ENCODE measurements at places on chromosomes 5 and 9. TPM values are rescaled to one million over a fixed set of nuclear protein-coding genes. Genes with fewer than 3 reads are reported as not detected.

ADAM19 gene
- total RNA-seq, result 29.0 TPM

NSD1 gene
- total RNA-seq, result 101 TPM

SLC35D2 gene
- total RNA-seq, result 16.2 TPM

CDH9 gene
- total RNA-seq, result not detected

MARCHF3 gene
- 2.4 TPM for total RNA-seq

PCDHGA7 gene
- 0.26 TPM for total RNA-seq

VCAN gene
- total RNA-seq, result 0.44 TPM

CCDC192 gene
- total RNA-seq, result not detected

SHC3 gene
- total RNA-seq, result not detected

PCDHGB4 gene
- not detected for total RNA-seq

SLC30A5 gene
- total RNA-seq, result 34.3 TPM

CIZ1 gene
- total RNA-seq, result 149 TPM

IL3 gene
- total RNA-seq, result not detected

PDZD2 gene
- total RNA-seq, result 0.22 TPM

GRCh38 chr9:5650356-5651105 is 21.6 kb downstream of the RIC1 start:
- no peak for DNase-seq

- DNase-seq, result no peak
Observed at GRCh38 chr5:7053125-7053524, 339.9 kb downstream of the TENT4A start.

- DNase-seq, result peak; percentile 60
Observed at GRCh38 chr5:157148734-157149615, 6.3 kb upstream of the MED7 start.

- DNase-seq, result no peak
Observed at GRCh38 chr9:4973246-4973645, 11.8 kb upstream of the JAK2 start.

GRCh38 chr5:10333154-10334006 is 20.1 kb upstream of the MARCHF6 start:
- DNase-seq, result peak; percentile 39

- no peak for DNase-seq
Observed at GRCh38 chr5:73093943-73094342, 26.4 kb upstream of the TMEM171 start.

- DNase-seq, result no peak
Observed at GRCh38 chr9:131483319-131484050, 19.2 kb upstream of the POMT1 start.

DNA sequence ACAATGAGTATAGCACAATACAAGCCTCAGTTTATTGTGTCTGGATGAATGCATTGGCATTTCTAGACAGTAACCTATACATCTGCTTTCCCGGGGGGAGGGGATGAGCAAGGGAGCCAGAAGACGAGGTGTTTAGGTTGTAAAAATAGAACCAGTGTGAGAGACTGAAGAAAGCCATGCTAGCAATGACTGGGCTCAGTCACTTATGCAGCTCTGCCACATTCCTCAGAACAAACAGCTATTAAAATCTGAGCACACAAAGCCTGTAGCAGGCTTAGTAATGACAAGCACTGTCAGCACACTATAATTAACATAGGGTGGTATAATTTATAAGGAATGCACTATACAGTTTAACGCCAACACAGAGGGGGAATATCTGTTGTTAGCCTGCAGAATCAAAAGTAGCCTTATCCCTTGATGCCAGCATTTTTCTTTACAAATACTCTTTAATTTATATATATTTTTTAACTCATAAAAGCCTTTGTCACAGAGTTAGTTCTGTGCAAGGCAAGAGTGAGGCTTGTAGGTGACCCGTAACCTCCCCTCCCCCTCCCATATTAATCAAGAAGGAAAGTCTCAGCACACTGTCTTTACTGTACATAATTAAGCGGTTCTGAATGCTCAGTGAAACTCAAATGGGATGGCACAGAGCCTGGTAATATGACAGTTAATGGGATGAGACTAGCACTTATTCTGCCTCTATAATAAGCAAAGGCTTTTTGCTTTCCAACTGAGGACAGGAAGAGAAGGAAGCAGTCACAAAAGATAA is 295.4 kb downstream of the CSNK1G3 start:
- no peak for DNase-seq

- no peak for DNase-seq
Observed at GRCh38 chr5:35194635-35195471, 35.4 kb downstream of the PRLR start.

DNA sequence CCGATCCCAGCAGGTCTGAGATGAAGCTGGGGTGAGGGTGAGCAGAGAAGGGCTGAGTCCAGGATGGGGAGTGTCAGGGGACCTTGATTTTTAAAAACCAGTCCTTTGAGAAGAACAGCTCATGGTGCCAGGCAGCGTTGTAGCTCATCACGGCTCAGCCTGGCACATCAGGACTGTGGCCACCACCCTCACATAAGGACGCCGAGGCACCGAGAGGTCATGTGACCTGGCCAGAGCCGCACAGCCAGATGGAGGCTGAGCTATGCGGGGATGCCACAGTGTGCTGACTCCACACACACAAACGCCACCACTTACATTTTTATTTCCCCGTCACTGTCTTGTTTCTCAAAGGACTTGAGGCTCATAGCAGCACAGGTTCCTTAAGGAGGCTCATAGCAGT is 32.9 kb upstream of the CEP72 start:
- no peak for DNase-seq

DNA sequence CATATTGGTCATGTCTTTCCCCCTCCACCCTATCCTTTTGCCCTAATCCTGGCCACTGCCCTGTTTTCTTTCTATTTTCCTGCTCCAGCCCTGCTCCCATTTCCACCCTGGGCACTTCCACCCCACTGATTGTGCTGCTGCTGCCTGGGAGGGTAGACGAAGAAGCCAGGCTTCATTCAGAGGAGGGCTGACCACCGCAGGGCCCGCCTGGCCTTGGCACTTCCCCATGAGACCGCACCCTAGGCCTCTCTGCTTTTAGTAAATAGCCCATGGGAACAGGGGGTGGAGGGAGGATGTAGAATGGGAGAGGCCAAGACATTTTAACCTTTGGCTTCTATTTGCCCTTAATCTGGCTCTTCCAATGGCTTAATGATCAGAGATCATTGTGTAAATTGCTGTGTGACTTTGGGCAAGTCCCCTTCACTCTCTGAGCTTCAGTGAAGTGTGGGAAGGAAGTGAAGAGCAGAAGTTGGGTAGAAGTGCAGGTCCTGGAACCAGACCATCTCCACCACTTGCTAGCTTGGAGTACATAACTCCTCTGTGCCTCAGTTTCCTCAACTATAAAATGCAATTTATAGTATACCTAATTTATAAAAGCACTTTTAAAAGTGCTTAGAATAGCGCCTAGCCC is 13.6 kb upstream of the GPX3 start:
- DNase-seq, result no peak

- no peak for DNase-seq
Observed at GRCh38 chr9:85715587-85715986, 26.2 kb downstream of the AGTPBP1 start.

- no peak for DNase-seq
Observed at GRCh38 chr9:4859035-4859434, 66.3 kb downstream of the RCL1 start.

- DNase-seq, result no peak
Observed at GRCh38 chr5:168302785-168303184, 11.3 kb downstream of the WWC1 start.

- DNase-seq, result no peak
Observed at GRCh38 chr5:36178524-36178890, 26.6 kb downstream of the SKP2 start.

DNA sequence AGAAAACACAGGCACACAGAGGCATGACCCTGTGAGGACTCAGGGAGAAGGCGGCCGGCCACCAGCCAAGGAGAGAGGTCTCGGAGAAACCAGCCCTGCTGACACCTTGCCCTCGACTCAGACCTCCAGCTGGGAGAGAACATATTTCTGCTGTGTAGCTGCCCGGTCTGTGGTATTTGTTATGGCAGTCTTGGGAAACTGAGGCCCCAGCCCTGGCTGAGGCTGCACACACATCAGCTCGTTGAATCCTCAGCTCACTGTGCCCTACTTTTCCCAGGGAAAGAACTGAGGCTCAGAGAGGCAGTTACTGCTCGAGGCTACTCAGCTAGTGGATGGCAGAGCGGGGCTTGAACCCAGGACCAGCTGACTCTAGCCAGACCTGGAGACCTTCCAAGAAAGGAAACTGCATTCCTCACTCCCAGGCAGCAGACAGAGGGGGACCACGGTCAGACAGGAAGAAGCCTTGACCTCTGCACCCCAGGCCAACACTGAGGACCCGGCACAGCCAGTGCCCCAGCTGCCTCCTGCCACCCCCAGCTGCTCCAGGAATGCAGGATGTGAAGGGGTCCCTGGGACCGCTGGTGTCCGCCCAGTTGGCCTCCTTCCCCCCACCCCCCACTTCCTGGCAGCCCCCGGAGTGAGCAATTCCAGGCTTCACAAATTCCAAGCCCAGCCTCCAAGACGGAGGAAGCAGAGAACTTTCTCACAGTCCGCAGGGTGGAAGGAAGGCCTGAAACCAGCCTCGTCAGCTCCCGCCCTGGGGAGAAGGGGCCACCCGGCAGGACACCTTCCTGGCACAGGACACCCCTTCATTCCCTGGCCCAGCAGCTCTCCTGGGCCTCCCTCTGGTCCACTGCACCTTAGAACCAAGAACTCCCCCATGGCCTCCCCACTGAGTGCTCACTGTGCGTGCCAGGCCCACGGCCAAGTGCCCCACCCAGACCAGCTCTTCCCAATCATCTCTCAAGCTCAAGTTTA is 69.9 kb downstream of the LRSAM1 start:
- no peak for DNase-seq

GRCh38 chr9:133031496-133031911 is 707 bp downstream of the GTF3C5 start:
- DNase-seq, result no peak

DNA sequence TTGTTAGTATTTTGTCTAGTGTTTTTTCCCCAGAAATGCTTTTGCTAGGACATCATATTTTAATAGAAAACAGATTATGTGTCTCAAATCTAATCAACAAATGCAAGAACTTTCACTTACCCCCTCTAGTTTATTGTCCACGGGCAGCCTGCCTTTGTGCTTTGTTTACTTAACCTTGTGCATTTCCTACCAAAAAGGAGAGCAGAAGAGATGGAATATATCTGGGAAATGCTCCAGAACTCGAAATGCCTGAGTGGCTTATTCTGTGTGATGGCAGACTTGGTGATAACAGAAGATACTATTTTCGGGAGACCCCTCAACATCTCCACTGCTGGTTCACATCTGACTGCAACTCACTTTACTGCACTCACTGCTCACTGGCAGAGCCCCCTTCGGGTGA is 33.3 kb upstream of the SPDL1 start:
- no peak for DNase-seq

- no peak for DNase-seq
Observed at GRCh38 chr5:103522586-103522985, 40.0 kb downstream of the NUDT12 start.

- no peak for DNase-seq
Observed at GRCh38 chr9:85727500-85727899, 14.3 kb downstream of the AGTPBP1 start.

DNA sequence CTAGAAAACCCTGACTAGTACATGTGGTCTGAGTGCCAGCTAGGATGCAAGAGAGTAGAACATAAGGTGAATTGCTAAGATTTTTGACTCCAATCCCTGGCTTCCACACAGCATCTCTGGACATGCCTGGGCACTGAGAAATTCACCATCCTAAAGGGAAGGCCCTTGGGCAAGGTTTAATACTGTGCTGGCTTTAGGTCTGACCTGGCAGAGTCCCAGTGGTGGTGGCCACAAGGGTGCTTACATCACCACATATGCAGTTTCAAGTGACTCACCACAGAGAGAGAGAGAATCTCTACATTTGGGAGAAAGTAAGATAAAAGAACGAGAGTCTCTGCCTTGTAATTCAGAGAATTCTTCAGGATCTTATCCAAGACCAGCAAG is 661.6 kb upstream of the C9orf72 start:
- DNase-seq, result no peak

GRCh38 chr5:53200306-53200705 is 90.7 kb upstream of the MOCS2 start:
- DNase-seq, result no peak

- DNase-seq, result peak; percentile 62
Observed at GRCh38 chr5:154813736-154814135, 36.7 kb downstream of the FAXDC2 start.

DNA sequence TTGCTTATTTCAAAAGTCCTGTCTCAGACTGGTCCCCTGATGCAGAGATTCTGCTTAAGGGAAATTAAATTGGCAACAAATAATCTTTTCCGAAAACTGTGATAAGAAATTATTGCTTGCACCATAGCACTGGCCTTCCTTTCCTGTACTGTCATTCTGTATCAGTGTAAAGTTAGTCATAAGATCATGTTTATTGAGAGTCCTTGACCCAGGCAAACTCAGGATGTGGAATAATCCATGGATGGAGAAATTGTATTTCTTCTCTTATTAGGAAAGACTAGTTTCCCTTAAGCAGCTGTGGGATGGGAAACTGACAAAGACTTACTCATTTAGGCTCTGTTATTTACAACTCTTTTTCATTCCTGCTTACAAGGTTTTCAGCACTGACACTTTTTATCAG is 83.0 kb upstream of the RANBP6 start:
- no peak for DNase-seq

DNA sequence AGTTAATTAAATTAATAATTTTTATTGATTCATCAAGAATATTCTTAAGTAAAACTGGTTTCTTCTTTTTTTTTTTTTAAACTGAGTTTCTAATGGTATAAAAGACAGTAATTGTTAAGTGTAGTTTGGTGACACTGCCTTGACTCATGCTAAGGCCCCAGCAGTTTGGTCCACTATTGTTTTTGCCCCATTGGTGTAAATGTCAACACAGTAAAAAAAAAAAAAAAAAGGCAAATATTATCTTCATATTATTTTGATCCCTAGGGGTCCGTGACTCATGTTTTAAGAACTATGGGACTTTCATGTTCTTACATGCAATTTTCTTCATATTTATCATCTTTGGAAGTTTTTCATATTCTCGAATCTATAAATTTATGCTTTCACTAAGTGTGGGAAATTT is 29.2 kb upstream of the JAK2 start:
- no peak for DNase-seq

DNA sequence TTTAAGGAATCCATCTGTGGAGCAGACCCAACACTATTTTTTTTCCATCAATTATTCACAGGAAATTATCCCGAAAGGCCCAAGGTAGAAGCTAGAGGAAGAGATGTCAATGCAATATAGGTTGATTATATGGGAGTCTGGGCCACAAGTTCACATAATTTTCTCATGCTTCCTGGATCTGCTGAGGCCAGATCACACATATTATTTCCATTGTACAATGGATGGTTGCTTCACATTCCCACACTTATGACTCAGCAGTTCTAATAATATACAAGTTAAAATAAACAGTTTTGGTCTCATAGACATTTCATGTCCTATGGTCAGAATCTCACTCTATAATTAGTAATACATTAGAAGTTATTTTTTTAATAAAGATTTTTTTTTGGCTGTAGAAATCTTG is 66.0 kb upstream of the PTPRD start:
- no peak for DNase-seq

DNA sequence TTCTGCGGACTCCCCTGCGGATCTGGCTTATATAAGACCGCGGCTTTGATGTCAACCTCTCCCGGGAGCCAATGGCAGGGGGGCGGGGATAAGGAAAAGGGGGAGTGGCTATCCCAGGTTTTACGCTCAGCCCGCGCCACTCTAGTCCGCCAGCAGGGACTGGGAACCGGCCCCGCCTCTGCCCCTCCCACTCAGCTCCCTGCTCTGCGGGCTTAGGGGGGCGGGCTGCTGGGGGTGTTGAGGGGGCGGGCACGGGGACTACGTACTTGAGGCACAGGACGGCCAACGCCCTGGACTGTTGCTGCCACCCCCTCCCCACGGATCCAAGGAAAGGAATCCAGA is at the start of gene HAND1:
Gene HAND1, minus strand, starts transcription at position 4 of the 342 bp plus-strand sequence. CDS start 219 bp downstream, outside the sequence.
- DNase-seq, result no peak
